ENCODE measurements at places on chromosomes 7 and 10. TPM values are rescaled to one million over a fixed set of nuclear protein-coding genes. Genes with fewer than 3 reads are reported as not detected.
A peak's percentile ranks its signal among the peaks of the same experiment; 100 is the strongest.

PTF1A gene
- not detected for total RNA-seq

CTTNBP2 gene
- total RNA-seq: 3.8 TPM

MMS19 gene
- total RNA-seq: 42.3 TPM

STK31 gene
- 1.1 TPM for total RNA-seq

DNA sequence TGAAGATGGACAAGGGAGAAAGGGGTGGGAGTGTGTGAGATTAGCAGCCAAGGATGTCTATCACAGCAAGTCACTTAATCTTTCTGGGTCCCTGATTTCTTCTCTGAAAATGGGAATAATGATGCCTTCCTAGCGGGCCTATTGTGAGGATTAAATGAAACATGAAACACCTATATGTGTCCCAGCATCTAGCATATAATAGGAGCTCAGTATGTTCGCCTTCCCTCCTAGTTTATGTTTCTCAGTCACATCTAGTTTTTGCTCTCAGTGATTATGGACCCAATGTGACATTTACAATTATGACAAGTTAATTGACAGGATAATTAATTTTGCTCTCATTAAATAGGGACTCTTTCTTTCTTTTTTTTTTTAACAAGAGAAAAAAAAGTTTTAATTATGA, 252.9 kb downstream of the SNX13 start:
- DNase-seq: no peak

DNA sequence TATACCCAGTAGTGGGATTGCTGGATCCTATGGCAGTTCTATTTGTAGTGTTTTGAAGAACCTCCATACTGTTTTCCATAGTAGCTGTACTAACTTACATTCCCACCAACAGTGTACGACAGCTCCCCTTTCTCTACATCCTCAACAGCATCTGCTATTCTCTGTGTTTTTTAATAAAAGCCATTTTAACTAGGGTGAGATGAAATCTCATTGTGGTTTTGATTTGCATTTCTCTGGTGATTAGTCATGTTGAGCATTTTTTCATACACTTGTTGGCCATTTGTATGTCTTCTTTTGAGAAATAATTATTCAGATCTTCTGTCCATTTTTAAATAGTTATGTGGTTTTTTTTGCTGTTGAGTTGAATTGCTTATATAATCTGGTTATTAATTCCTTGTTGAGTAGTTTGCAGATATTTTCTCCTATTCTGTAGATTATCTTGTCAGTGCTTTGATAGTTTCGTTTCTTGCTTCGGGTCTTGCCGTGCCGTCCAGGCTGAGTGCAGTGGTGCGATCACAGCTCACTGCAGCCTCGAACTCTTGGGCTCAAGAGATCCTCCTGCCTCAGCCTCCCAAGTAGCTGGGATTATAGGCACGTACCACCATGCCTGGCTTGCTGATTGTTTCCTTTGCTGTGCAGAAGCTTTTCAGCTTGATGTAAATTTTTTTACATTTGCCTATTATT, 12.0 kb downstream of the MTG1 start:
- DNase-seq: no peak

DNA sequence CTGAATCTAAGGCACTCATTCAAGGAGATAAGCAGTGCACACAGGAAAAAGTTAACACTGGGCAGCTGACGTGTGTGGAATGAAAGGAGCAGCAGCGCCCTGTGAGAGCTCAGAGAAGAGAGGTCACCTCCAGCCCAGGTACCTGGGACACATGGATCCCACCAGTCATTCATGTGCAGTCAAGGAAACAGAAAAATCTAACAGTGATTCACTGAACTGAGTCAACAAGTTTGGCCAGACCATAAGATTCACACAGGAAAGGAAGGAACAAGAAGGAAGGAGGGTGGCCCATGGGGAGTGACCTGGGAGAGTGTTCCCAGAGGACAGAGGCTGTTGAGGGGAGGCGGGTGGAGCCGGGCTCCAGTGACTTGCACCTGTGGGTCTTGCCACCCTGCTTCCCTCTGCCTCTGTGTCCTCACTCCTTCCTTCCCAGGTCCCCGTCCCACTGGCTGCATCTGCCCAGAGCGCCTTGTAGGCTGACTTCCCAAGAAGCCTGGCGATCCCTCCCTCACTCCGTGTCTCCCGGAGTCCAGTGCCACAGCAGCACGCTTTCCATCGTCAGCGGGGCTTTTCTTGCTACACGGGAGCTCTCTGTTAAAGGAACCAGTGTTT, 27.7 kb downstream of the RNF32 start:
- DNase-seq: peak; percentile 31

GRCh38 chr10:112461029-112461887, 14.2 kb downstream of the VTI1A start:
- DNase-seq: no peak
